ENCODE measurements at places on chromosomes 3 and 15.

DNA sequence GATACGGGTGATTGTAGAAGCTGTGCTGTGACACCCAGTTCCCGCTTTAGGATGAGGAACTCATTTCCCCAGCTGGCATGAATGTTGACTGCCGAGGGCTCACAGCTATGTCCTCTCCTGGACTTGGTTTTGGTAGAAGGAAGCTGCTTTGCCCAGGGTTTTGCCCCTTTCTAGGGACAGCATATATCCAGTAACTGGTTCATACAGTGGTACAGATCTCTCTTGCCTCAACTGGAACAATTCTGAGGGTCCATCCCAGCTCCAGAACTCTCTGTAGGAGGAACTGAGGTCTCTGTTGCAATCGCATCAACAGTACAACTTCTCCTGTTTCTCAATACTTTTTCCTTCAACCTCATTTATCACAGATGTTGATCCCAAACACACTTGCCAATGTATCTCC lies 54.5 kb upstream of the FNDC3B start:
- DNase-seq, result no peak

GRCh38 chr3:115160295-115160694 lies 13.2 kb upstream of the ZBTB20 start:
- no peak for DNase-seq

- DNase-seq, result no peak
Observed at GRCh38 chr15:73912030-73912596, 14.1 kb upstream of the LOXL1 start.

DNA sequence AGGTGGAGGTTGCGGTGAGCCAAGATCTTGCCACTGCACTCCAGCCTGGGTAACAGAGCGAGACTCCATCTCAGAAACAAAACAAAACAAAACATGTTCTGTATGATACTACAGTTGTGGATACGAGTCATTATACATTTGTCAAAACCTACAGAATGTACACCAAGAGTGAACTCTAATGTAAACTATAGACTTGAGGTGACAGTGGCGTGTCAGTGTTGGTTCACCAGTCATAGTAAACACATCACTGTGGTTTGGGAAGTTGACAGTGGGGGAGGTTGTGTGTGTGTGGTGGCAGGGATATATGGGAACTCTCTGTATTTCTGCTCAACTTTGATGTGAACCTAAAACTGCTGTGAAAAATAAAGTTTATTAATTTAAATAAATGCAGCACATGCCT lies 33.0 kb upstream of the GNB5 start:
- no peak for DNase-seq

GRCh38 chr3:193868590-193868989 lies 267.4 kb upstream of the HES1 start:
- no peak for DNase-seq

DNA sequence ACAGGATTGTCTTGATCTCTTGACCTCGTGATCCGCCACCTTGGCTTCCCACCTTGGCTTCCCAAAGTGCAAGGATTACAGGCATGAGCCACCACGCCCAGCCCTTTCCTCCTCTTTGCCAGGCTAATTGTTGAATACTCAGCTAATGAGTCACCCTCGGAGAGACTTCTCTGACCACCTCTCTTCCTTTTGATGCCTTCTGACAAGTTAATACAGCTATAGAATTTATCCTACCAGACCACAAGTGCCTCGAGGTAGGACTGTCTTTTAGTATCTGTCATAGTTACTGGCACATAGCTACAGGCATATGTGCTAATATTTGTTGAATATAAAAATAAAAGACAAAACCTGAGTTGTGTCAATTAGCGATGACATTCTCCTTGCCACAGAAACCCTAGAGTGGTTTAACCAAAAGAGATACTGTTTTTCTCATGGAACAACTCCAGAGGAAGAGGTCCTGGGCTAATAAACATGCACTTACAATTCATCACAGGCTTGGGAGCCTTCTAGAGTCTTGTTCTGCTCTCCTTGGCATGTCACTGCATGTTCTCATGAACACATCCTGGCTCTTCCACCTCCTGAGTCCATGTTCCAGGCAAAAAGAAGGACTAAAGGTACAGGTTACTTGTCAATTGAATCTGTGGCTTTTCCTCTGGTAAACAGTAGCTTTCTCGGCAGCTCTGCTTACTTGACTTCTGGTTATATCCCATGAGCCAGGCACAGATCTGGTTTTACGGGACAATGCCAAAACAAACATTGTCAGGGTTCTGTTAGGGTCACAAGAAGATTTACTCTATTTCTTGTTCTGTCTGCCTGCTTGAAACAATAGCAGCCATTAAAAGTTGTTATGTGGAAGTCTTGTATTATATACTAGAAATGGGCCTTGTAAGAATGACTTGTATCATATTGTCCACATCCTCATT lies 332.3 kb downstream of the THSD4 start:
- DNase-seq, result no peak

- no peak for DNase-seq
Observed at GRCh38 chr15:74726774-74727164, 1.4 kb upstream of the CYP1A1 start.

GRCh38 chr15:82874961-82875360 lies 65.5 kb downstream of the WHAMM start:
- no peak for DNase-seq

All from AG09319 (cell line).